ENCODE measurements at places on chromosomes 12 and 14.

- no peak for DNase-seq
Observed at GRCh38 chr12:49019120-49019430, 499 bp upstream of the PRKAG1 start.

- no peak for DNase-seq
Observed at GRCh38 chr14:24115422-24116127, 826 bp upstream of the NRL start.

- no peak for DNase-seq
Observed at GRCh38 chr14:56416213-56416612, 163.4 kb upstream of the TMEM260 start.

DNA sequence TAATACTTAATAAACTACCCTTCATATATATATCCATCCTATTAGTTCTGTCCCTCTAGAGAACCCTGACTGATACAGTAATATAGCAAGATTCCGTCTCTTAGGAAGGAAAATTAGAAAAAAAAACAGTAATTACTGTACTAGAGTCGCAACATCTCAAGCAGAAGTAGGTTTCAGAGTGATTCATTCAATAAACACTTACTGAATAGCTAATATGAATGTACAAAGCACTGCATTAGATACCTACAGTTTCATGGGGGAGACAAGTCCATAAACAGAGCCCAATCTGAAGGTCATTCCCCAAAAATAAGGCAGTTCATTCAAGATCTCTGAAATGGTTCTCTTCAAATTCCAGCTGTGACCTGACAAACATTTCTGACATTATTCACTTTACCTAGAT, 9.9 kb downstream of the CERS5 start:
- no peak for DNase-seq

DNA sequence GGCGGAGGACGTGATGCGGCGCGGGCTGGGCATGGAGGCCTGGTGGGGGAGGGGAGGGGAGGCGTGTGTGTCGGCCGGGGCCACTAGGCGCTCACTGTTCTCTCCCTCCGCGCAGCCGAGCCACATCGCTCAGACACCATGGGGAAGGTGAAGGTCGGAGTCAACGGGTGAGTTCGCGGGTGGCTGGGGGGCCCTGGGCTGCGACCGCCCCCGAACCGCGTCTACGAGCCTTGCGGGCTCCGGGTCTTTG, 303 bp downstream of the GAPDH start:
- DNase-seq = no peak

DNA sequence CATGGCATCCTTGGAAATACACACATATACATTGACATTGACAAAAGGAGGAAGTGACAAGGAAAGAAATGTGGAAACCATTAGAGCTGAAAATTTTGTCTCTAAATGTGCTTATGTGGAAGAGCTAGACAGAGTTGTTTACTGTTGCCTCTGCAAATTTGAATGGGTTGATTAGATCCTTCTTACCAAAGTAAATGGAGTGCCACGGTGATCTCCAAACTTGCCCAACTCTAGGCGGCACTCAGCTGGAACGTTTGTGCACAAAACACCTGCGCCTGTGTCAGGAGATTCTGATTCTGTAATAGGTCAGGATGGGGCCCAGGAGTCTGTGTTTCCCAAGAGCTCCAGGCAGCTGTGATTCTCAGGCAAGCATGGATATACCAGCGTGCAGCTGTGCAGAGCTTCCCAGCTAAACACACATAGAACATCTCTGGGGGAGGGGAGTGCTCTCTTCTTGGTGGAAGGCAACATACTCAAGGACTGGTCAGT, 77.8 kb upstream of the BDKRB2 start:
- DNase-seq = no peak

GRCh38 chr14:37594971-37595808, at the start of the genes FOXA1 and TTC6:
TSS of gene FOXA1 (minus strand) at chr14:37595249. CDS start at chr14:37594972, 277 bp downstream.
TSS of gene TTC6 (plus strand) at chr14:37595629. CDS start at chr14:37622065, 26,436 bp downstream.
- DNase-seq = no peak

- DNase-seq = no peak
Observed at GRCh38 chr12:13167906-13168305, 28.6 kb upstream of the EMP1 start.

- no peak for DNase-seq
Observed at GRCh38 chr12:51390457-51390856, 749 bp downstream of the GALNT6 start.

GRCh38 chr14:55803873-55804553, 224.0 kb downstream of the KTN1 start:
- no peak for DNase-seq

- no peak for DNase-seq
Observed at GRCh38 chr12:73159954-73160353, 887.8 kb downstream of the TRHDE start.

- no peak for DNase-seq
Observed at GRCh38 chr14:66601932-66602578, 94.1 kb downstream of the GPHN start.

DNA sequence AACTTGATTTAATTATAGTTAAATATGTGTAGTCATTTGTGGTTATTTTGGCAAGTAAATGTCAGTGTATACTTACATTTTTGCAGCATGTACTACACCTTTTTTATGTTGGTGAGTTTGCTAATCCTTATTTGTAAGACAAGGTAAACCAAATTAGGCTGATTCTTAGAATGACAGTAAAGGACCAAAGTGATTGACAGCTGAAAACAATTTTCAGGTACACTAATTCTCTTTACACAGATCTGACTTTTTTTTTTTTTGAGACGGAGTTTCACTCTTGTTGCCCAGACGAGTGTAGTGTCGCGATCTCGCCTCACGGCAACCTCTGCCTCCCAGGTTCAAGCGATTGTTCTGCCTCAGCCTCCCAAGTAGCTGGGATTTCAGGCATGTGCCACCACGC, 8.4 kb downstream of the SLC25A3 start:
- DNase-seq = no peak

DNA sequence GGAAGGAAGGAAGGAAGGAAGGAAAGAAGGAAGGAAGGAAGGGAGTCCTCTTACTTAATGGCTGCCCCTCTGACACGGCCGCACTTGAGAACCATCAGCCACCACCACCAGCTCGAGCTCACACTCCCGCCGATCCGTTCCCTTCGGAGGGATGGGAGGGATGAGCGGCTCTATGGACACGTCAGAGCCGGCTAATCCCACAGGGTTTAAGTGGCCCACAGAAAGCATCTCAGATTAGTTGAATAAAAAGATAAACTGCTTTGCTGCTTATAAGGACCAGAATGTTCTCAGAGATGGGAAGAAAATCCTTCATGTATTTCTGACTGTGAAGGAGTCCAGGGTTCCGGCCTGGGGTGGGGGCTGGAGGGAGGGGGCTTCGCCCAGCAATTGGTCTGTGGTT, 31.1 kb downstream of the PRIMA1 start:
- DNase-seq = no peak

DNA sequence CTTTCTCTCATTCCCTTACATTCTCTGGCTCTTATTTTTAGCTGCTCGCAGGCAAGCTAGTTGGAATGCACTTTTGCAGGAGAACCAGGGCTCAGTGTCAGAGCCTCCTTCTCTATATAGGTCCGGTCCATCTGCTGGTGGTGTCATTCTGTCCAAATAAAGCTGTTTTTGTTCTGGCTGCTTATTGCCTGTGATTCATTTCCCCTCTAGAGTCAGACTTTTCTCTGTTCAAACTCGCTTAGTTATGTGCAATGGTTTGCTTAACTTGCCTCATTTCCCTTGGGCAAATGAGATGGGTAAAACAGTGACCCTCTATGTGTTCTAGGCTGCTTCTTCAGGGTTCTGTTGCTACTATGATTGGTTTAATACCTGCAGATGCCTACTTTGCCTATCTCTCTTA, 2.9 kb downstream of the SMARCD1 start:
- DNase-seq = no peak

GRCh38 chr12:12983420-12984035, 16.5 kb downstream of the HEBP1 start:
- DNase-seq = no peak

GRCh38 chr12:467591-467990, 7.9 kb downstream of the B4GALNT3 start:
- DNase-seq = no peak

DNA sequence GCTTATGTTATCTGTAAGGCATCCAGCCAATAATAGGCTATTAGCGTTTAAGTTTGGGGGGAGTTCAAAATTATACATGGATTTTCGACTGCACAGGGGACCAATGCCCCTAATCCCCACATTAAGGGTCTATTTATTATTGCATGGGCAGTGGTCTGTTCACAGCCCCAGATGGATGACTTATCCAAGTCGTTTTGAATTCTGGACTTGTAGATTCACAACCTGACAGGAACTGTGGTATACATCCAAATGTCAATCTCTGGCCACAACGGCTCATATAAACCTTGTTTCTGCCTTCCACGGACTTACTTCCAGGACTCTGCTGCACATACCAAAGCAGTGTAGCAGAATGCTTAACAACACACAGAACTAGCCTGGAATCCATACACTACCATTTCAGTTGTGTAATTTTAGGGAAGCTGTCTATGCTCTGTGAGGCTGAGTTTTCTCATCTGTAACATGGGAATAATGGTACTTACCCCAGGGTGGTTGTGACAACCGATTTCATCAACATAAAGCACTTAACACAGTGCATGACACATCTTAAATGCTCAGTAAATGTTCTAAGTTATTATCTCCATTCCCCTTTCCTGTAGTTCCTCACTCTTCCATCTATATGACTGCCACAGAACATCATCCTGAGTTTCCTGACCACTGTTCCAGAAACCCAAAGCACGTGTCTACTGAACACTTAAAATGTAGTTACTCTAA, 3.7 kb downstream of the DDX24 start:
- no peak for DNase-seq

DNA sequence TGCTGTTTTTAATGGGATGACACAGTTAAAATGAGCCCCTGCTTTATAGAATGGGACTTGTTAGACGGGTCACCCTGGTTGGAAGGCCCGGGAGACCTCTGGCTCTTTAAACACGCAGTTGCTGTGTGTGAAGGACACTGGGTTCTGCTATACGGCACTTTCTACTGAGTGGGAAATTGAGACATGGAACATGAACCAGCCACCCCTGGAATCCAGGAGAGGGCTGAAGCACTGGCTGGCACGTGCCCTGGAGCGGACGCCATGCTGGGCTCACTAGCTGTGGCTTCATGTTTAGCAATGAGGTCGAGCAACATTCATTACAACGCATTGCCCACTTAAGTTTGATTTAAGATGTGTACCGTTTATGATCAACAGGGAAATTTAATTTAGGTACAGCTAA, 23.9 kb downstream of the CACNA1C start:
- no peak for DNase-seq

GRCh38 chr14:87175175-87175574, 817.8 kb downstream of the GALC start:
- no peak for DNase-seq

DNA sequence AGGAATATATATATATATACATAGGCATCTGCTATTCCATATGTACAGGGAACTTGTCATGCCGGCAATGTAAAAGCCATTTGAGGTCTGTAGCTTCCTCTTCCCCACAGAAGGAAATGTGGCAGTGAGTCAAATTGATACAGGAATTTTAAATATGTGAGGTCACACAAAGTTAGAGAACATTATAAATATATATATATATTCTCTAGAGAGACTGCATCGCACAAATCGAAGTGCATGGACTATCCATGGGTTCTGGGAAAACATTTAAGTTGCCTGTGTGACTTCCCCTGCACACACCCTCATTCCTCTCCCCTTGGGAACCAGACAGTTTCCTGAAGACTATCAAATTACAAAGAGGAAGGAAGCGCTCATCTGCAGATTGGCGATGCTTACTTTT, 100.9 kb upstream of the CCDC91 start:
- no peak for DNase-seq
